ENCODE measurements at places on chromosomes 2 and 18.
A peak's percentile ranks its signal among the peaks of the same experiment; 100 is the strongest.

- DNase-seq, result peak; percentile 52
Measured at GRCh38 chr2:179235463-179236108, 29.0 kb downstream of the SESTD1 start.

DNA sequence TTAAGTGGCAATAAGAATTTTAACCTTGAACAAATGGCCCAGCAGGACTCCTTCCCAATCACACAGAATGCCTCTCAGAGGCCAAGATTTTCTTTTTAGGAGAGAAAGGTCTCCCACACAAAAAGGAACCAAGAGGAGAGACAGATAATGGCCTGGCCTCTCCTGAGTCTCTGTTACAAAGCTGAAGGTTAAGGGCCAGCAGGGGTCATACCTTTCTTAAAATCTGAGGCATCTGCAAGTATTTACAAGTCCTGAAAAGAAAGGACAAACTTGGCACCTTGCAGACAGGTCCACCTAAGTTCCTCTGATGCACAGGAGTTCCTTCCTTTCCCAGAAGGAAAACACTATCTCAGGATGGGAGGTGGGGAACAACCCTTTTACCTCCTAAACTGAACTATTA lies 142.3 kb downstream of the TMEM163 start:
- DNase-seq, result no peak

GRCh38 chr18:76274468-76275289 lies 220.4 kb downstream of the ZNF516 start:
- no peak for DNase-seq

GRCh38 chr2:27954771-27955383 lies 64.3 kb downstream of the BABAM2 start:
- peak; percentile 65 for DNase-seq

- peak; percentile 73 for DNase-seq
Measured at GRCh38 chr2:237291138-237291792, 122.7 kb downstream of the COL6A3 start.

GRCh38 chr2:167966937-167967913 lies 280.2 kb downstream of the STK39 start:
- DNase-seq, result no peak

- DNase-seq, result no peak
Measured at GRCh38 chr2:232744963-232745362, 31.4 kb downstream of the KCNJ13 start.

- DNase-seq, result no peak
Measured at GRCh38 chr2:234534515-234534914, 37.6 kb upstream of the ARL4C start.

DNA sequence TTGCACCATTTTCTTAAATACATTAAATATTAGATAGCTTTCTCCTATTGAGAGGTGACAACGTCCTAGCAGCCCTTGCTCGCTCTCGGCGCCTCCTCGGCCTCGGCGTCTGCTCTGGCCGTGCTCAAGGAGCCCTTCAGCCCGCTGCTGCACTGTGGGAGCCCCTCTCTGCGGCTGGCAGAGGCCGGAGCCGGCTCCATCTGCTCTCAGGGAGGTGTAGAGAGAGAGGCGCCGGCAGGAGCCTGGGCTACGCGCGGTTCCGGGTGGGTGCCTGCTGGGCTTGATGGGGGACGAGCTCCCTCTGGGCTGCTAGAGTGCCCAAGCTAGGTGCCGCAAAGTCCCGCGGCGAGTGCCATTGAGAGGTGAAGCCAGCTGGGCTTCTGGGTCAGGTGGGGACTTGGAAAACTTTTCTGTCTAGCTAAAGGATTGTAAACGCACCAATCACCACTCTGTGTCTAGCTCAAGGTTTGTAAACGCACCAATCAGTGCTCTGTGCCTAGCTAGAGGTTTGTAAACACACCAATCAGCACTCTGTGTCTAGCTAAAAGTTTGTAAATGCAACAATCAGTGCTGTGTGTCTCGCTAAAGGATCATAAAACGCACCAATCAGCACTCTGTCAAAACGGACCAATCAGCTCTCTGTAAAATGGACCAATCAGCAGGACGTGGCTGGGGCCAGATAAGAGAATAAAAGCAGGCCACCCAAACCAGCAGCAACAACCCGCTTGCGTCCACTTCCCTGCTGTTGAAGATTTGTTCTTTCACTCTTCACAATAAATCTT lies 3.1 kb downstream of the RPRD1A start:
- DNase-seq, result no peak

DNA sequence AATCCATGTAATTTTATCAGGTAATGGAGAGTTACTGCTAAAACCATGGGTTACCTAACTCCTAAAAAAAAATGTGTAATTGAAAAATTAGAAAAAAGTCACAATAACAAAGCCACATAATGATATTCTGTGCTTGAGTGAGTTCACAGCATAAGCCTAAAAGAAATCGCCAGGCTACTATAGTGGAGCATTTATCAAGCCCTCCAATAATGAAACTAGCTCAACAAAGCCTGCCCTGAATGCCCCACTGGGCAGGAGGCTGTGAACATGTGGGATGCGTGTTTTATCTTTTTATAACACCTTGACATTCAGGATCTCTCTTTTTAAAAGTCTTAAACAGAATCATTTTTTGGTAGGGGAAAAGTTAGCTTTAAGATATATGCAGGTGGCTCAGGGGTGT lies 86.3 kb downstream of the KCTD18 start:
- DNase-seq, result no peak

- no peak for DNase-seq
Measured at GRCh38 chr2:62338111-62338510, 142.2 kb downstream of the B3GNT2 start.

DNA sequence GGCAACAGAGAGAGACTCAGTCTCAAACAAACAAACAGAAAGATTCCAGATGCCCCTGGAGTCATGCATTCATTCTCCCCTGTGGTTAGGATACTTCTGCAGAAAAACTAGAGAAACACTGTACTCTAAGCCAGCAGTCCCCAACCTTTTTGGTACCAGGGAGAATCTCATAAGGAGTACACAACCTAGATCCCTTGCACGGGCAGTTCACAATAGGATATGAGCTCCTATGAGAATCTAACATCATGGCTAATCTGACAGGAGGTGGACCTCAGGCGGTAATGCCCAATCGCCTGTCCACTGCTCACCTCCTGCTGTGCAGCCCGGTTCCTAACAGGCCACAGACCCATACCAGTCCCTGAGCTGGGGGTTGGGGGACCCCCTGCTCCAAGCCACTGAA lies 18.3 kb downstream of the PSME4 start:
- DNase-seq, result no peak

- no peak for DNase-seq
Measured at GRCh38 chr2:8754106-8754776, 72.4 kb downstream of the ID2 start.

- DNase-seq, result peak; percentile 59
Measured at GRCh38 chr2:12722447-12723316, 5.9 kb downstream of the TRIB2 start.

- no peak for DNase-seq
Measured at GRCh38 chr2:219460424-219460926, 25.8 kb downstream of the SPEG start.

DNA sequence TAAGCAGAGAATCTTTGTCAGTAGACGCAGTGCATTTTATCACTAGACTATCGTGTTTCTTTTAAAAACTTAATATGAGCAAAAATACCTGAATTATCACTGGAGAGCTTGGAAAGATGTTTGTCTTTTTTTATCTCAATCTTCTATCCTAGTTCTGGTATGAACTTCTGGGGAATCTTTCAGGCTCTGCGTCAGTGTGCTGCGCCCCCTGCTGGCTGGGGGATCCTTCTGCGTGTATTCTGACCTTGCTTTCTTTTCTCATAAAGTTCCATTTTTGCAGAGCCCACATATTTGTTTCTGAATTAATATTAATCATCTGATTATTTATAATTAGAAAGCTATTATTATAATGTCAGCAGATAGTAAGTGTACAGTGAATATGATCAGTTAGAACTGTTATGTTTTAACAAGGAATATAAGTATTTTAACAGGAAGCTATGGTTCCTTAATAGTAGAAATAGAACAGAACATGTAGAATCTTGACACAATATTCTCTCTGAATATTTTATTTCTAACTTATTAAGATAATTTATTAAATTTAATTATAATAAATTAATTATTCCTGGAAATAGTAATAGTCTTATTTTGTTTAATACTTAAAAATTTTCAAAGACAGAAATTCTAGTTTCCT lies 945.0 kb upstream of the CRIM1 start:
- DNase-seq, result peak; percentile 19

GRCh38 chr2:217438136-217438535 lies 564.7 kb downstream of the TNS1 start:
- DNase-seq, result no peak

- DNase-seq, result no peak
Measured at GRCh38 chr2:158762336-158762735, 32.8 kb upstream of the DAPL1 start.

GRCh38 chr2:31526946-31527732 lies 53.6 kb downstream of the SRD5A2 start:
- no peak for DNase-seq

DNA sequence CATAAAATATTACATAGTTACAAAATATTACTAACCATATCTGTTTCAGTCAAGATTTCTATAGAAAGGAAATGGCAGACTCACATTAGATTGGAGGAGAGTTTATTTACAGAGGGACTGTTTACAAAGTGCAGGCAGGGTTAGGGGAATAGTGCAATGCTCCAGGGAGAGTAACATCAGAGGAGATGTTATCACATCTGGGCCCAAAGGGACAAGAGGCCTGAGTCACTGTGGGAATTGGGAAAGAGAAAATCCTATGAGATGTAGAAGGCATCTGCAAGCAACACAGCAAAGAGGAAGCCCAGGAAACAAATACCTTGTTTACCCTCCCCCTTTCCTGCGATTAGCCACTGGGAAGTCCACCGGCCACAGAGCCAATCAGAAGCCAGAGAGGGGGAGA lies 227.3 kb upstream of the TANK start:
- DNase-seq, result no peak

- no peak for DNase-seq
Measured at GRCh38 chr2:173286153-173286809, 68.4 kb upstream of the CDCA7 start.

DNA sequence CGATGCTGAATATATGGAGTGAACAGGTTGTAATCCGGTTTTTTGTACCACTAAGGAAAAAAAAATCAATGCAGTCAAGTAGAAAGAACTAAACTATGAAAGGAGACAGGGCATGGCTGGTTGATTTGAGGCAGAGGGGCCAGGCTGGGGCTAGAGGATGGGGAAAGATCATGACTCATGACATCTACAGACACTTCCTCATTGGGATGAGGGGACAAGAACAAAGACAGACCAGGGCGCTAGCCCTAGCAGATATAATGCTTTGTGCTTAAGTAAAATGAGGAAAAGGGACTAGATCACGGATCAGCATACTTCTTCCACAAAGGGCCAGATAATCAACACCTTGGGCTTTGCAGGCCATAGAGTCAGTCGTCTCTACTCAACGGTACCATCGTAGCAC lies 55.8 kb downstream of the ST6GAL2 start:
- DNase-seq, result no peak

DNA sequence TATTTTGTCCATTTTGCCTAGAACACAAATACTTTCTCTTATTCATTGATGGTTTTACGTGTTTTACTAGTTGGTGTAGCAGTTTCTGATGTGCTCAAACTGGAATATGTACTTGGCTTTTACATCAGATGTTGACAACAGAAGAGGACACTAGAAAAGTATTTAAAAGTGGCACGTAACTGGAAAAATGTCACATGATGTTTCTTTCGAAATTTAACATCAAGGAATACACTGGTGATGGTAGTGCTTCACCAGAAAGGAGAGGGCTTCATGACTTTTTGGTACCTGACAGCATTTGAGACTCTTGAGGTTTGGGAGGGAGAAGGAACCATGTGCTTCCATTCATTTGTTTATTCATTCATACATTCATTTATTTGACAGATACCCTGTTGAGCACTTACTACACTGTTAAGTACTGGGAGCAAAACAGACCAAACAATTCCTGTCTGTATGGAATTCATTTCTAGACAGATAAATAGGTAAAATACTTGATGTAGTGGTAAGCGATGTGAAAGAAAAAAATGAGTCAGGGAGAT lies 1.5 kb downstream of the GIGYF2 start:
- peak; percentile 24 for DNase-seq

DNA sequence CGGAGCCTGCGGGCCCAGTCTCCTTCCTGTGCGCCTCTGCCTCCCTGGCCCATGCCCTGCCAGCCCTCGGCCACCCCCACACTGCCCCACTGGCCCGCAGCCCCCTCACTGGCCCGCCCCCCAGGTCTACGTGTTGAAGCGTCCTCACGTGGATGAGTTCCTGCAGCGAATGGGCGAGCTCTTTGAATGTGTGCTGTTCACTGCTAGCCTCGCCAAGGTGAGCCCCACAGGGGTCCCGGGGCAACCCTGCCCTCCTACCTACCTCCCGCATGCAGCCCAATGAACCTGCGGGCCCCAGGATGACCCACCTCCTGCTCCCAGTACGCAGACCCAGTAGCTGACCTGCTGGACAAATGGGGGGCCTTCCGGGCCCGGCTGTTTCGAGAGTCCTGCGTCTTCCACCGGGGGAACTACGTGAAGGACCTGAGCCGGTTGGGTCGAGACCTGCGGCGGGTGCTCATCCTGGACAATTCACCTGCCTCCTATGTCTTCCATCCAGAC lies 3.3 kb downstream of the CTDSP1 start:
- DNase-seq, result no peak

DNA sequence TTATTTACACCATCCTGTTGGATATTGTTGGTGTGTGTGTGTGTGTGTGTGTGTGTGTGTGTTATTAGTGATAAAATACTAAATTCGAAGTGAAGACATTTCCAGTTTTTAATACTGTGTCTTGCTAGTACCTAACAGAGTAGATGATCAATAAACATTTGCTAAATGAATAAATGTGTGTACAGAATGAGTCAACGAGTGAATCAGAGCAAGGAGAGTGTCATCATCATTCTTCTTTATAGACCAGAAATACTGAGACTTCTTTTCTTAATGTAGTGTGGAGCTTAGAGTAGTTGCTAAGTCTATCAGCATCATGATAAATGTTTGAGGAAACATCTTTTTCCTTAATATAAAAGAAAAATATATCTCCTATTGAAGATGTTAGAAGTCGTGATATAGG lies 169.7 kb upstream of the SATB2 start:
- no peak for DNase-seq

DNA sequence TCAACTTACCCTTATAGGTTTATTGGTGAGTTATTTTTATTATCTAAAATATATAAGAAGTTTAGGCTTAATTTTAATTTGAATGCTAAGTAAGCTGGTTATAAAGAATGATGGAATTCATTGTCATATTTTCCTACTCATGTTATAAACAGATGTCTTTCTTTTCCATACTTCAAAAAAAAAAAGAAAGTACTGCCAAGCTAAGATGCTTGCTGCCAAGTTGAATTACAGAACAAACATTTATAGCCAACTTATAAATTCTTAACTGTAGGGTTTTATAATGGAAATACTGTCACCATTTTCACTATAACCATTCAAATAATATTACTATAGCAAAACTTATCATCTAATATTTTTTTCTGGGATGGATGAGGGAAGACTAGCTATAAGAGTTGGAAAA lies 676.0 kb downstream of the NRXN1 start:
- no peak for DNase-seq

DNA sequence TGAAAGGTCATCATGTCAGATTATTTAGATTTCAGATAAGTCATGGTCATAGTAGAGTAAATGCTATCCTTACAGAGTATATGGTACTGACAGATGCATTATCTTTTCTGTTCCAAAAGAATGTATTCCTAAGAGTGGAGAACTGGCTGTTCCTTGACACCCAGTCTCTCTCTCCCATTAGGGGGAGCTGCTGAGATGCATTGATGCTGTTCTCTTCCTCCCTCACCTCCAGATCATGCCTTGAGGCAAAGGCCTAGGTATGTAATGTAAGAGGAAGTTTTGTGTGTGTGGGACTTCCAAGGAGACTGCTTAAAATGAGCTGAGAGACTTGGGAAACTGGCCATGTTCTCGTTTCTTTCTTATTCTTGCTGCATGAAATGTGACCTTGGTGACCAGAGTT lies 979.5 kb upstream of the CELF4 start:
- DNase-seq, result no peak

GRCh38 chr18:56888978-56889377 lies 237.8 kb downstream of the WDR7 start:
- DNase-seq, result no peak
